Progenitor cell of endocrine pancreas (in vitro differentiated cells): ENCODE measurements at places on chromosomes 2 and 18.

GRCh38 chr2:85162746-85163301, 29.6 kb downstream of the TCF7L1 start:
- no peak overlapping the region for H3K27ac ChIP-seq
- H3K27me3 ChIP-seq, result no peaks in the 10 kb centered on the region
- DNase-seq, result no peak
- H3K4me1 ChIP-seq, result peaks cover 41% of the 10 kb centered on the region

DNA sequence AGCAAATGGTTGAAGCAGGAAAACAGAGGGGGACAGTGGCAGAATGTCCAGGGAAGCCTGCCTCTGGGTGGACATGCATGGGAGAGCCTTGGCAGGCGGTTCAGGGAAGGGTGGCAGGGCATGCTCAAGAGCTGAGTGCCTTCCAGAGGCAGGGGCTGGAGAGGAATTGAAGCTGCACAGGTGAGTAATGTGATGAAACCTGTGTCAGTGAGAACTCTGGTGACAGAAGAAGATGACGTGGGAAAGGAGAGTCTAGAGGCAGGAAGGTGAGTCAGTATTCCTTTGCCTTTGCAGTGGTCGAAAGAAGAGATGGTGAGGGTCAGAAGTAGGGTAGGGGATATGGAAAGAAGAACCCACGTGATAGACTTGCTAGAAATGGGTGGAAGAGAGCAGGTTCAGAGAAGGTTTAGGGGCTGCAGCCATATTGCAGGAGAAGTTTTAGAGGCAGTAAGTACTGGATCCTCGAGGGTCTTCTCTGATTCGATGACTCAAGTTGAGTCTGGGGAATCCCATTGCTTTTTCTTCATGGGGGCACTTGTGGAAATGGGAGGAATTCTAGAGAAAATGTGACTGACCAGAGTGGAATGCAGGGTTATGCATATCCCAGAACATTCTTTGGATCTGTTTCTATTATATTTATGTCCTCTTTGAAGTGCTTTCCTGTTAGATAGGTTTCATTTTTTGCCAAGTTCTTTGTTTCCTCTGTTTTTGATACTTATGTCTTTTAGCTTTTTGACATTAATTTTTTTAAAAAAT, 37.4 kb downstream of the TMEM87B start:
- no peak overlapping the region for H3K27ac ChIP-seq
- no peak for DNase-seq
- H3K36me3 ChIP-seq, result peaks cover 20% of the 10 kb centered on the region
- no peaks in the 10 kb centered on the region for H3K27me3 ChIP-seq
- H3K4me1 ChIP-seq, result no peaks in the 10 kb centered on the region

DNA sequence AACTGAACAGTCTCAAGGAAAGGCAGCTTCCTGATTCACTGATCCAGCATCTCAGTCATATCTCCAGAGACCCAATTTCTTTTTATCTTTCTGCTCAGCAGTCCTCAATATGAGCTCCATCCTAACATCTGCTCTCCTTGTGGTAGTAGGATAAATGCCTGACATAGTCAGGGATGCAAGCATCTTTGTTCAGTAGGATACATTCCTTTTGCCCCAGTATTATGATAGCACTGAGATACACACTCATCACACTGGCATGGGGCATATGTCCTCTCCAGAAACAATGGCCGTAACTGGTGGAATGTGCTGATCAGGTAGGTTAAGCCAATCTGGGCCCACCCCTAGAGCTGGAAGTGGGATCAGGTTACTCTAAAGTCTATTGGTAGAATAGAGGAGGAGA, 207.2 kb downstream of the ETAA1 start:
- H3K27ac ChIP-seq, result no peak overlapping the region
- no peaks in the 10 kb centered on the region for H3K4me1 ChIP-seq
- H3K36me3 ChIP-seq, result no peaks in the 10 kb centered on the region
- DNase-seq, result no peak
- no peak overlapping the region for H3K4me3 ChIP-seq
- H3K27me3 ChIP-seq, result no peaks in the 10 kb centered on the region

DNA sequence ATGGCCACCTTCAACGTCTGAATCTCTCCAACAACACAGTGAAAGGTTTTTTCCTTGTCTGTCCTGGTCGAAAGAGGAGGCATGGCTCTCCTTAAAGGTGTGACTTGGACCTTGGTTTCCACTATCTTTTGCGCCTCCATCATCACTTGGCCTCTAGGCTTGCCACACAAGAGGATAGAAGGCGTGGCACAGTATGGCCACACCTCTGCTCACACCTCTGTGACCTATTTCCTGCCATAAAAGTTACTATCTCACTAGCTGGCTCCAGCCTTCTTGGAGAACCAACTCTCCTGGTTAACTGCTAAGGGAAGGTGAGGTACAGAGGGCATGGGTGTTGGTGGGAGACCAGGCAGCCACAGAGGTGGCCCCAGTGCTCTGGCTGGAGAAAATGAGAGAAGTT, 165.9 kb downstream of the UXS1 start:
- no peak for DNase-seq
- peaks cover 5% of the 10 kb centered on the region for H3K4me1 ChIP-seq
- H3K27ac ChIP-seq, result no peak overlapping the region
- H3K4me3 ChIP-seq, result no peak overlapping the region
- peaks cover 7% of the 10 kb centered on the region for H3K27me3 ChIP-seq
- no peaks in the 10 kb centered on the region for H3K36me3 ChIP-seq

- peak overlapping the region; percentile 91 for H3K27ac ChIP-seq
- H3K36me3 ChIP-seq, result no peaks in the 10 kb centered on the region
- peaks cover 3% of the 10 kb centered on the region for H3K27me3 ChIP-seq
Observed at GRCh38 chr2:216694082-216694825, 1.1 kb downstream of the IGFBP5 start.

GRCh38 chr18:57422313-57422872, 12.8 kb upstream of the ONECUT2 start:
- no peak overlapping the region for H3K27ac ChIP-seq
- H3K36me3 ChIP-seq, result no peaks in the 10 kb centered on the region
- no peak for DNase-seq
- H3K4me1 ChIP-seq, result peaks cover 15% of the 10 kb centered on the region
- no peak overlapping the region for H3K4me3 ChIP-seq

DNA sequence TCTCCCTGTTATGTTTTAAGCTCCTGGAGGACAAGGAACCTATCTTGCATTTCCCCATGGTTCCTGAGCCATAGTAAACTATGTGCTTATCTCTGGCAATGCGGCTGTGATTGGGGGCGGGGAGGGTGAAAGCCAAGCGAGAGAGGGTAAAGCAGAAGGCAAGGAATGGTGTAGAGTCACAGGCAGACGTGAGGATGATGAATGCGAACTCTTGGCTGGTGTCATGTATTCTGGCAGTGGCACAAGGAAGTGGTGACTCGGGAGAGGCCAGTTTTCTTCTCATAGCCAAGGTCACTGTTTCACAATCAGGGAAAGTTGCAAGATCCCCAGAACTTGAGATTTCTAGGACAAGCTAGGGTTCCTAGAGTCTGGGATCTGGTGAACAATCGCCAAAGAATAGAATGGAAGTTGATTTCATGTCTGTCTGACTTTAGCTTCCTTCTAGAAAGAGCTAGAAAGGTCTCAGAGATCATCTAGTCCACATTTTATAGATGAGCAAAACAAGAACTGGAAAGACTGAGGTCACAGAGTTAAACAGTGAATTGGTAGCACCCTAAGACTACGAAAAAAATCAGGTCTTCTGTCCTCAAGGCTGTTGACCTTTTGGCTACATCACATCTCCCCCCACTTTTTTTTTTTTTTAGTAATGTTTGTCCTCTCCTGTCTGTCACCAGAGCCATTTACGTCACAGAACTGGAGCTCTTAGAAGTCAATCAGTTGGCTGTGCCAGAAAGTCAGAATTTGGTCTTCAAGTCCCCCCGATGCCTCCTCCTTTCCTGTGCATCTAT, 137.0 kb downstream of the BCL11A start:
- H3K36me3 ChIP-seq, result peaks cover 2% of the 10 kb centered on the region
- peaks cover 45% of the 10 kb centered on the region for H3K27me3 ChIP-seq
- no peak for DNase-seq

- no peak for DNase-seq
- peaks cover 4% of the 10 kb centered on the region for H3K36me3 ChIP-seq
- H3K27ac ChIP-seq, result no peak overlapping the region
- no peak overlapping the region for H3K4me3 ChIP-seq
- no peaks in the 10 kb centered on the region for H3K27me3 ChIP-seq
Observed at GRCh38 chr18:1498216-1498615, 593.5 kb downstream of the ADCYAP1 start.
